ENCODE measurements at places on chromosomes 6 and 20. TPM values are rescaled to one million over a fixed set of nuclear protein-coding genes. Genes with fewer than 3 reads are reported as not detected.

DNA sequence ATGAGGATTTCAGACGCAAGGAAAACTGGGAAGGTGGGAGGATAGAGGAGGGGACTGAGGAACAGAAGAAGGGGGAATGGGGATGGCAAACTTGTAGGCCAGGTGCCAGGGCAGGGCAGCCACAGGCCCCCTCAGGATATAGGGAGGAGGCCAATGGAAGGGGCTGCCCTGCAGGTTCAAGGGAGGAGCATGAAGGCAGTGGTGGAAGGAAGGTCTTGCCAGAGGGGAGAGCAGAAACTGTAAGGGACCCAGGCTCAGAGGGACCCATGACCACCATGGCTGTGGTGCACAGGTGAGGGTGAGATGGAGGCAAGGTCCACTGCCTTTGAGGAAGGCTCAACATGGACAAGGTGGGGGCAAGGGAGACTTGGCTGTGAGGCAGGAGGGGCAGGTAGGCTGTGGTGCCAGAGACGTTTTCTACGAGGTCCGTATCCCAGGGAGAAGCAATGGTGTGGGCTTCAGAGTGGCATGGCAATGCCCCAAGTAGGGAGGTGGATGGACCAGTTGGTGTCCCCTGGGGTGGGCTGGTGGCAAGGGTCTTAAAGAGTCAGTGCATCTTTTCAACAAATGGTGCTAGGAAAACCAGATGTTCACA is 22.7 kb downstream of the HLA-F start:
- DNase-seq: no peak

GRCh38 chr6:165883851-165884640 is 221.0 kb upstream of the PDE10A start:
- no peak for DNase-seq

DNA sequence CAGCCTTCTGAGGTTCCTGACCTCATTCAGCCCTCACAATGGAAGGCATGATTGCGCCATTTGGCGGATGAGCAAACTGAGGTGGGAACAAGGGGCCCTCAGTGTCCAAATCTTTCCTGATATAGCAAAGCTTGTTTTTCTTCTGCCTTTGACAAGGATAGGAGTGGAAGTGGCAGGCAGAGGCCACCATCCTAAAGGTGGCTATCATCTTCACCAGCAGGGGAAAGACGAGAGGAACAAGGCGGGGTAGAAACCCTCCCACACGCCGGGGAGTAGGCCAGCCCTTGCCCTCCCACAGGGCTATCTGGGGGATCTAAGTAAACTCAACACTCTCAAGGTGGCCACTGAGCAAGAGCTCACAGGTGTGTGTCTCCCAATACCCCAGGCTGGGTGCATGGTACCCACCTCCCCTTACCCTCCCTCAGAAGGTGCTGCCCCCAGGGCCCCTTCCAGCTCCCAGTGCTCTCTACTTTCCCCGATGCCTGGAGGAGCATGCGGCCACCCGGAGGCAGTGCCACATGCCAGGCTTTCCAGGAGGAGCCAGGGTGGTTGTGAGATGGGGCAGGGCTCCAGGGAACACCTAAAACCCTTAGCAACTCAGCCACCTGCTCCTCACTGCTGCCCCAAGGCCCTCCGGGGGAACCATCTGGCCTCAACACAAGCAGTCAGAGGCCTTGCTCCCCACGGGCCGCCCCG is 11.2 kb downstream of the SPDEF start:
- DNase-seq: no peak

- DNase-seq: no peak
Observed at GRCh38 chr6:157849288-157850017, 26.4 kb downstream of the SNX9 start.

- no peak for DNase-seq
Observed at GRCh38 chr20:10288954-10289646, 70.5 kb downstream of the SNAP25 start.

DNA sequence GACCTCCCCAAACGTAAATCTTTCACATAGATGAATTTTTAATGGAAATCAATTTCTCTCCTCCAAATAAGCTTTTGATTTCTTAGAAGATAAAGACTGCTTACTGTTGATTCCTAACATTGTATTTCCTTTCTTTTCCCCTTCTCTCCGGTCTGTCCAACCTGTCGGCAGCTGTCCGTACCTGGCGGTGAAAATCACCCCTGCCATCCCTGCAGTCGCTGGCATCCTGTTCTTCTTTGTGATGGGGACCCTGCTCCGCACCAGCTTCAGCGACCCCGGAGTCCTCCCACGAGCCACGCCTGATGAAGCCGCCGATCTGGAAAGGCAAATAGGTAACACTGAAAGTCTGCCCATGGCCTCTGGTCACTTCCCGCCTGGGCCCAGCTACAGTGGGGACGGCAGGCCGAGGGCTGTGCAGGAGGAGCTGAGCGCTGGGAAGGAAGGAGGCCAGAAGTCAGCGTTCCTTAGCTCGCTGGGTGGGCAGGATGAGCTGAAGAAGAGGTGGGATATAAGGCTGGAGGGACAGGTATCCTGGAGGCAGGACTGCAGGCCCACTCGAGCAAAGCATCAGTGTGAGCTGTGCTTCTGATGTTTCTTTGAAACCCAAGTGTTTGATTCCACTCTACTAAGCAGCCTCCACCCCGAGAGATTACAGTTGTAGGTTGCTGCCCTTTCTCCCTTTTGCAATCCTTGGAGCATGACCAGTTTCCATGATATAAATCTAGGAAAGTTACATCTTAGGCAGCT is 161.6 kb downstream of the ZDHHC14 start:
- no peak for DNase-seq

- no peak for DNase-seq
Observed at GRCh38 chr6:149094156-149094555, 223.4 kb upstream of the TAB2 start.

DNA sequence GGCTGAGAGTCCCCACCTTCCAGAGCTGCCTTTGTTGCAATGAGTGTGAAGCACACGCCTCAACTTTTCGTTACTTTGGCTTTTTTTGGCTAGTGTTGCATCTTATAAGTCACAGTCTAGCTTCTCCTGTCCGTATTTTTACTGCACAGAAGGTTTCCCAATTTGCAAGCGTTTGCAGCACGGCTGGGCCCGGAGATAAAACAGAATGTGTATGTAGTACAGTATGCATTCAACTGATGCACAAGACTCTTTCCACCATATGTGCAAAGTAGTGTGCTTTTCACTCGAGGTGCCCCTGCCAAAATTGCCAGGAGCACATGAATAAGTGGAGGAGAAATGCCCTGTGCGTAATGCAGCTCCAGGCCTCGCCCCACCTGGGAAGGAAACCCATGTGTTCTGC is 79.6 kb downstream of the SOBP start:
- no peak for DNase-seq

GRCh38 chr20:51938559-51939258 is 136.4 kb upstream of the SALL4 start:
- DNase-seq: no peak

- no peak for DNase-seq
Observed at GRCh38 chr6:125549202-125549884, 200.1 kb upstream of the HEY2 start.

GRCh38 chr20:62236766-62237513 is 1.4 kb upstream of the OSBPL2 start:
- DNase-seq: no peak

DNA sequence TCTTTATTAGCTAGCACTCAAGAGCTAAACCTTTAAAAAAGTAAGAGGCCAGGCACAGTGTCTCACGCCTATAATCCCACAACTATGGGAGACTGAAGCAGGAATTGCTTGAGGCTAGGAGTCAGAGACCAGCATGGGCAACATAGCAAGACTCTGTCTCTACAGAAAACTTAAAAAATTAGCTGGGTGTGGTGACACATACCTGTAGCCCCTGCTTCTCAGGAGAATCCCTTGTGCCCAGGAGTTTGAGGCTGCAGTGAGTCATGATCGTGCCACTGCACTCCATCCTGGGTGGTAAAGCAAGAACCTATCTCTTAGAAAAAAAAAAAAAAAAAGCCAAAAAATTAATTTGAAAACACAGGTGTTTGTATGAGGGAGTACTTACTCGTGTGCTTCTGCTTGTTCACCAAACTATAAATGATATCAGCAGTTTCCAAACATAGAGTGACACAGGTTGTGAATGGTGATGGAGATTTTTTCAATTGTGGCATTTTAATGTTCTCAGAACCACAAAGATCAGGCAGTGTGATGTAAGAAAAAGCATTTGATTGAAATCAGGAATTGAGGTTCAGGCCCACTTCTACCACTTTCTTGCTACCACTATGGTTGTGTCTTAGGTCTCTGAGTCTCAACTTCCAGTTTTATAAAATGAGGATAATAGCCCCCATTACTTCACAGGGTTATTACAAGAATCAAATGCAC is 104.9 kb downstream of the FOXO3 start:
- DNase-seq: no peak

- DNase-seq: no peak
Observed at GRCh38 chr20:34638039-34638292, 38.9 kb downstream of the PIGU start.

DNA sequence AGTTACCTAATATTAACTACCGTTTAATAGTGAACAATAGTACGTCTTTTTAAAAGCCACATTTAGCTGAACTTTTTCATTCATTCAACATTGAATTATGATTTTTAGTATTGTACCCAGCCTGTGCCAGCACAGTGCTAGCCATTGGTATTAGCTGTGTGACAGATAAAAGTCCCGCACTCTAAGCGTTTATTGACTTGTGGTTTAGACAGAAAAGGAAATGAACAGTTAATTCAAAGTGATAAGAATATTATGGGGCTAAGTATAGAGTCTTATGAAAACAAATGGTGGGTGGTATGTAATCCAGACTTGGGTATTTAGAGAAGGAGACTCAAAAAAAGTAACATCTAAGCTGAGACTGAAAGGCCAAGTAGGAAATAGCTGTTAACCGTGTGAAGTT is 202.3 kb downstream of the RPS12 start:
- DNase-seq: no peak

DNA sequence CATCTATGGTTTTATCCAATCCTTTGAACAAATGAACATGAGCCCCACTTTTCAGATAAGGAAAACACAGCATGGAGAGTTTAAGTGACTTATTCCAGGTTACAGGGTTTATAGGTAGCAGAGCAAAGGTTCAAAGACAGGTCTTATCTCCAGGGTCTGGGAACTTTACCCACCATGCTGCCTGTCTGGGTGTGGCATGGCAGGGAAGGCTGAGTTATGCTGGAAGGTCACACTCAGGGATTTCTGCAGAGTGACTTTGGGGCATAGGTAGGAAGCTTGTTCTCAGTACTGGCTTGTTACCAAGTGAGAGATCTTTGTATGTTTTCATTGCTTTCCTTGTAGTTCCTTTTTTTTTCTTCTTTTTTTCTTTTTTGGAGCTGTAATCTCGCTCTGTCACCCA is 1.8 kb downstream of the ZNF831 start:
- no peak for DNase-seq

DNA sequence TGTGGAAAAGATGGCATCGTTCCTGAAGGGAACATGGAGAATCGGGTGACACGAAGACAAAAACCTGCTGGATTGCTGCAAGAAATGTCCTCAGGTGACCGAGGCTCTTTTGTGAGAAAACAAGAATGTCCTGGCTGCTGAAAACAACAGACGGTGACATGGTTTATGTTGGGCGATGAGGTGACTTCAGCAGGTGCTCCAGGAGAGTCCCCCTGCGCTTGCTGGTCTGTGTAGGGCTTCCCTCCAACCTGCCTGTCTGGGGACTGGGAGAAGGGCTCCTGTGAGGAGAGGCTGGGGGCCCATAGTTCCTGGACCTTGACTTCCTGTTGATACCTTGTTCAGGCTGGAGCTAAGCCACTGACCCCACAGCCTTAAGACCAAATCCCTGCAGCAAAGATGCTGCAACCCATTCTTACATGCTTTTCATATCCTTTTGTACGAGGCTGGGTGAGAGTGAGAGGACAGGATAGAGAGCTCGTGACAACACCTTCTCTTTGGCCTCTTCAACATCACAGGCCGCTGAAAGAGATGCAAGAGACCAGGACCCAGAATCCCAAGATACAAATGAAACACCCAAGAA is 134.8 kb downstream of the CD83 start:
- no peak for DNase-seq

- DNase-seq: no peak
Observed at GRCh38 chr6:44856479-44856878, 469.0 kb downstream of the CDC5L start.

GRCh38 chr6:46376562-46377061 is 114.6 kb downstream of the RCAN2 start:
- no peak for DNase-seq

DNA sequence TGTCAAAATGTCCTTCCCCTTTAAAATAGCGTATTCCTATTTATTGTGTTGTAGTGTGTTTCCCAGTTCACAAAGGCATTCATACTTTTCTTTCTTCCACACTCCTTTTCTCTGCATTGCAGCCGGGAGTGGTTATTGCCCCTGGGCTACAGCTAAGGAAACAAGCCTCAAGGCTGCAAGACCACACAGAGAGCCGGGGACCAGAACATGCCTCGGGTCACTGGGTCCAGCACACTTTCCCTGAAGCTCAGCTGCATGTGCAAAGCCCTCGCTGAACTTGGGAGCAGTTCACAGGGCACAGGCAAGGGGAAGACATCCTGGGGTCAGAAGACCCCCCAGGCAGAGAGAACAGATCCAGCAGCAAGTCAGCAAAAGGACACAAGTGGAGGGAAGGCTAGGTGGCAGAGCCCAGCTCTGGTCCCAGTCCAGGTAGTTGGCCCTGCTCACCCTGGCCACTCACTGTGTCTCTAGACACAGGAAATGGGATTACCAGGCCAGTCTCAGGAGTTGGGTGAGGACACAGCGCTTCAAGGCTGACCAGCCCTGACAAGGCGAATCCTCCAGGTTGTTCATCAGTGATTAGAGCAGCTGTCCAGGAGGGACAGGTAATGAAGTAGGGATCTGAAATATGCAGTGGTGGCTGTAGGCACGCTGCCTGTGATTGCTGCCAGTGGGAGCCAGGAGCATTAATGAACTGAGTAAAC is 118.2 kb downstream of the CD83 start:
- DNase-seq: no peak

- no peak for DNase-seq
Observed at GRCh38 chr6:102995491-102995890, 1602.0 kb downstream of the GRIK2 start.

GRCh38 chr6:69784595-69785377 is 12.0 kb downstream of the LMBRD1 start:
- DNase-seq: no peak

- no peak for DNase-seq
Observed at GRCh38 chr6:158160932-158161539, 7.0 kb downstream of the SERAC1 start.

GRCh38 chr6:106637717-106638341 is 8.5 kb downstream of the QRSL1 start:
- no peak for DNase-seq

GRCh38 chr6:150251566-150252186 is 108.8 kb downstream of the PPP1R14C start:
- DNase-seq: no peak

The TUBB2B gene
- 24.5 TPM for total RNA-seq

The MRPL14 gene
- 30.7 TPM for total RNA-seq

The ZNF165 gene
- 1.5 TPM for total RNA-seq

The OR2H2 gene
- not detected for total RNA-seq

The ERVFRD-1 gene
- total RNA-seq: 0.40 TPM

The CLPSL1 gene
- 0.49 TPM for total RNA-seq

The CALHM6 gene
- total RNA-seq: 4.8 TPM

The ZNF831 gene
- total RNA-seq: 1.4 TPM

The CALHM5 gene
- total RNA-seq: 1.8 TPM

The XKR7 gene
- not detected for total RNA-seq

The NFS1 gene
- 47.4 TPM for total RNA-seq

The PSORS1C2 gene
- not detected for total RNA-seq
